ENCODE measurements at places on chromosomes 13 and 19.

- H3K4me1 ChIP-seq, result no peaks in the 10 kb centered on the region
- H3K27ac ChIP-seq, result no peak overlapping the region
- no peaks in the 10 kb centered on the region for H3K36me3 ChIP-seq
- H3K27me3 ChIP-seq, result no peaks in the 10 kb centered on the region
Measured at GRCh38 chr19:29927944-29928625, 14.0 kb upstream of the URI1 start.

DNA sequence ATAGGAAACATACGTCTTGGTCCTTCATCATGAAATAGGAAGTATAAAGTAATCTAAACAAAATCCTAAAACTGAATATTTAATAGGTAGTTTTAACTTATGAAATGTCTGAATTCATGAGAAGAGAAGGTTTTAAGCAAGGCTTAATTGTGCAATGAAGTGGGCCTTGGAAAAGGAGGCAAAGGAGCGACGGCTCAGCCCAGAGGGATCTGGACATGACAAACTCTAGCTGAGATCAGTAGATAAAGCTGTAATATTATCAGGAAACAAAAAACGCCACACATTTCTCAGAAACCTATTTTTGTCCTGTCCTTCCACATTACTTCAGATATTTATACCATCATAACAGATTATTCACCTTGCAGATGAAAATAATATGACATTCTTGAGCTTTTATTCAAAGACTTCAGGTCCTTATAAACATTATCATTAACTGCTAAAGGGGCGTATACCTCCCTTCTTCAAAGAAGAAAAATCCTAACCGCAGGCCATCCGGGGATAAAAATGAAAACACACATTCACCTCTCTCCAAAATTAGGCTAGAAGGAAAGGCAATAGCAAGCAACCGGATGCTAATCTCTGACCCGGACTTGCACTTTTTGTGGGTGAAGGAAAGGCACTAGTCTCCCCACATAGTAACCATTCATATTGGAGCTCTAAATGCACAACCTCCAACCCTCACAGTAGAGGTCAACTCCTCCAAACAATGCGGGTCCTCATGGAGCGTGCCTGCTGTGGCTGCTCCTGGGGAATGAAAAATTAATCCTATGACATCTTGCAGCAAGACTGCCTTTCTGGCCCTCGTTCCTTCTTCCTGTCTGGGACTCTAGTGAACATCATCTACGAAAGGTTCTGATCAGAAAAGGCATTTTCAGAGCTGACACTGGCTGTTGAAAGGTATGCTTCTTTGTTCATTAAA lies 108.8 kb downstream of the TBC1D4 start:
- no peak overlapping the region for H3K4me3 ChIP-seq
- H3K27me3 ChIP-seq, result no peaks in the 10 kb centered on the region
- H3K36me3 ChIP-seq, result no peaks in the 10 kb centered on the region
- H3K4me1 ChIP-seq, result no peaks in the 10 kb centered on the region
- H3K27ac ChIP-seq, result no peak overlapping the region
- no peak for DNase-seq

DNA sequence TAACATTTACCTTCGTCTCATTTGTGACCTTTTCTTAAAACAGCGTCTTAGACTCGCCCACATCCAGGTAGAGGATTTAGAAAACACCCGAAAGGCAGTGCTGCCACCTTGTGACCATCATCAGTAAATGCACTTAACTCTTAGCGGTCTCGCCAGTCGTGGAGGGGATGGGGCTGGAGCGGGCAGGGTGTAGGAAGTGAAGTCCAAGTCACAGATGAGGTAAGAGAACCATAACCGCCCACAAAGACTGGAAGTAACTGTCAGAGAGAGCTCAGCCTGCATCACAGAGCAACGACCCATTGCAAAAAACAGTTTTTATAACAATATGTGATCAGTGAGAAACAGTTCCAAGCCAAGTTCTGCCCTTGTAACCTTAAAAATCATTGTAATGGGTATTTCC lies 10.7 kb upstream of the CEACAM3 start:
- H3K27me3 ChIP-seq, result peaks cover 38% of the 10 kb centered on the region
- H3K4me1 ChIP-seq, result peaks cover 10% of the 10 kb centered on the region
- H3K4me3 ChIP-seq, result no peak overlapping the region

DNA sequence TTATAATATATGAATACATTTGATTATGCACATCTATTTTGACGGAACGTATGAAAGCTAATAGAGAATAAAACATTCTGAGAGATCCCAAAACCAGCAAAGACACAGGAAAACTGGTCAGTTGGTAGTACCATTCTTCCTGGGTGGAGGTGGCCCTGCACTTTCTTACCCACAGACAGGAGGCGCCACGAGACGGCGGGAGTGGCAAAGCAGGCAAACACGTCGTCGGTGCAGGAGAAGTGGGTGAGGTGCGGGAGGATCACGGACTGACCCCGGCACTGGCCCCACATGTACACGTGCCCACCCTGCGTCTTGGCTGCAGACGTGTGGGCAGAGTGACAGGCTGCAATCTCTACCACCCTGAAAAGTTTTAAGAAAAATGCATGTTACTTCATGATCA lies 36.1 kb downstream of the RCBTB1 start:
- no peaks in the 10 kb centered on the region for H3K27me3 ChIP-seq
- peaks cover 45% of the 10 kb centered on the region for H3K36me3 ChIP-seq
- no peak overlapping the region for H3K4me3 ChIP-seq
- no peaks in the 10 kb centered on the region for H3K4me1 ChIP-seq
- no peak overlapping the region for H3K27ac ChIP-seq
- DNase-seq, result no peak

DNA sequence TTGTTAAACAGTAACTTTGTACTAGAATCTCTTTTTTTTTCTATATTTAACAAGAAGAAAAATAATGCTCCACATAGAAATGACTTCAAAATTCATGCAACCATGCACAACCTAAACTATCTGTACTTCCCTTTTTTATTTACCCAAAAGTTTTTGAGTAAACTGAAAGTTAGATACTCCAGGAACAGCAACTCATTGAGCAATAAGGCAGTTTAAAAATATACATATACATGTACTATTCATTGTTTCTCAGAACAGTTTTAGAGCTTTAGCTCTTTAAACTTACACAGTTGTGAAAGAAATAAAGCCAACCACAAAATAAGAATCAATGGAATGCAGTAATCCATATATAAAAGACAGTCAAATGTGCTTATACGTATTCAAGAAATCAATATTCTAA lies 39.2 kb downstream of the MTMR6 start:
- peaks cover 29% of the 10 kb centered on the region for H3K36me3 ChIP-seq
- H3K4me3 ChIP-seq, result no peak overlapping the region
- H3K27ac ChIP-seq, result no peak overlapping the region
- no peak for DNase-seq
- H3K27me3 ChIP-seq, result no peaks in the 10 kb centered on the region

DNA sequence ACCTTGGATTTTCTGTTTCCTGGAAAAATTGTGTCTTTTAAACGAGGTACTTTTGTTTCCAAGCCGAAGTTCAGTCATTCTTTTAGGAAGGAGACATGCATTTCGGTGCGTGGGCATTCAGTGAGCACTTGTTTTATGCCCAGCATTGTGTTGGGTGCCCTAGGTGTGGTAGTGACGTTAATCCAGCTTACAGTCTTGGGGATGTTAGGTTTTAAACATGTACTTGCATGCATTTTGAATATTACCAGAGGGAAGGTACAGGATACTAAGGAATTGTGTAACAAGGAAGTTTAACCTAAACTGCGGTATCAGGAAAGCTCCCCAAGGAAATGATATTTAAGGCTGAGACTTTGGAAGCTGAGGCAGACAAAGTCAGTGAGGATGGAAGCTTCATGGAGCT lies 66.3 kb downstream of the ARHGAP35 start:
- peaks cover 3% of the 10 kb centered on the region for H3K4me1 ChIP-seq
- H3K27ac ChIP-seq, result no peak overlapping the region
- DNase-seq, result no peak
- H3K27me3 ChIP-seq, result no peaks in the 10 kb centered on the region

DNA sequence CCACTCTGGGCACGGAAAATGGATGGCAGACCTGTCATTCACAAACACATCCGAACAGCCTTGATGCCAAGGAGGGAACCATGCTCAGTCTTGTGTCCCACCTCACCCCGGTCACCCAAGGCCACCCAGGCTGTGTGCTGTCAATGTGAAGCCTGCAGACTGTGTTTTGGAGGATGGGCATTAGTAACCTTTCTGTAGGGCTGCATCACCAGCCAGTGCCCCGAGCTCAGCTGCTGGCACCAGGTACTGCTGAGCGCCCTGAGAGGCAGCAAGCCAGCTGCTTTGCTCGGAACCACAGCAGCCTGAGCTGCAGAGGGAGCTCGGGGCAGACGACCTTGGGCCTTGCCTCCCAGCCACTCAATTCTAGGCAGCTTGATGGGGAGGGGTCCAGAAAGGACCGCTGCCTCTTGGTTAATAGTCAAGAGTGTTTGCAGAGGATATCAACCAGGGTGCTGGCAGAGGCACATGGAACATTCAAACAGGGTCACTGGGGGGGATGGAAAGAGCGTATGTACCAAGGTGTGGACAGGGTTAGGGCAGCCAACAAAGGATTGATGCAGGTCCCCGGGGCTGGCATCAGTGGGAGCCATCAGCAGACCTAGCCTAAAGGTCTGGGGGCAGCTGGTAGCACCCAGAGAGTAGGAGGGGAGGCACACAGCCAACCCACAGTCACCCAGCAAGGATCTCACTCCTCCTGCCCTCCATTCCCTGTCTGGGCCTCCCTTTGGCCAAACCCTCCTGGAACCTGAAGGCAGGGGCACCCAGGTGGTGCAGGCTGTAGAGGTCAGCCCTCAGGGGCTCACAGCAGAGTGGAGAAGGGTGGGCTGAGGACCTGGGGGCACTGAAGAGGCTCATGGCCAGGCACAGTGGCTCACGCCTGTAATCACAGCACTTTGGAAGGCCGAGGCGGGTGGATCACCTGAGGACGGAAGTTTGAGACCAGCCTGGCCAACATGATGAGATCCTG lies 8.1 kb downstream of the VSTM2B start:
- no peak overlapping the region for H3K4me3 ChIP-seq
- H3K36me3 ChIP-seq, result no peaks in the 10 kb centered on the region
- H3K27me3 ChIP-seq, result peaks cover 5% of the 10 kb centered on the region
- peaks cover 12% of the 10 kb centered on the region for H3K4me1 ChIP-seq

DNA sequence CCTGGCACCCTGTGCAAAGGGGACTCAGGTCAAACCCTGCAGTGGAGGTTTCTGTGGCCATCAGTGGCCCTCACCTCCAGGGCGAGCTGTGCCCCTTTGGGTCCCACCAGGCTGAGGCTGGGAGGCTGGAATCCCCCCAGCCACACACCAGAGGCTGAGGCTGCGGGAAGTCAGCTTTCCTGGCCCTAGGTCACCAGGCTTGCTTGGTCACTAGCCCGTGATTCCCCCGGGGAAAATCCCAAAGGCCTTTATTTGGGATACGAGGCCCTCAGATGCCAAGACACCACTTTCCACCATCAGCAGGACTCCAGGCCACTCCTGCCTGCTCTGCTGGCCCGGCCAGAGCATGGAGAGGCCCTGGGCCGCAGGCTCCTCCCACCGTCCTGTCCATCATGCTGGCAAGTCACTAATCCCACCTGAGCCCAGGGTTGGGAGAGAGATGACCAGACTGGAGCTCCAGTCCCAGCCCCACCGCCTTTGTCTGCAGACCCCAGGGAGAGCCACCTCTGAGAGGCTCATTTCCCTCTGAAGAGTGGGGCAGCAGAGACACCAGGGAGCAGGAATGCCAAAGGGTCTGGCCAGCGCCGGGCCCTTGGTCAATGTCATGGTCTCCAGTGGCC lies 4.7 kb downstream of the NKPD1 start:
- no peak overlapping the region for H3K27ac ChIP-seq
- peaks cover 79% of the 10 kb centered on the region for H3K27me3 ChIP-seq
- H3K36me3 ChIP-seq, result no peaks in the 10 kb centered on the region
- no peaks in the 10 kb centered on the region for H3K4me1 ChIP-seq

GRCh38 chr13:98401934-98402333 lies 175.0 kb downstream of the STK24 start:
- H3K27me3 ChIP-seq, result peaks cover 8% of the 10 kb centered on the region
- H3K4me1 ChIP-seq, result no peaks in the 10 kb centered on the region

DNA sequence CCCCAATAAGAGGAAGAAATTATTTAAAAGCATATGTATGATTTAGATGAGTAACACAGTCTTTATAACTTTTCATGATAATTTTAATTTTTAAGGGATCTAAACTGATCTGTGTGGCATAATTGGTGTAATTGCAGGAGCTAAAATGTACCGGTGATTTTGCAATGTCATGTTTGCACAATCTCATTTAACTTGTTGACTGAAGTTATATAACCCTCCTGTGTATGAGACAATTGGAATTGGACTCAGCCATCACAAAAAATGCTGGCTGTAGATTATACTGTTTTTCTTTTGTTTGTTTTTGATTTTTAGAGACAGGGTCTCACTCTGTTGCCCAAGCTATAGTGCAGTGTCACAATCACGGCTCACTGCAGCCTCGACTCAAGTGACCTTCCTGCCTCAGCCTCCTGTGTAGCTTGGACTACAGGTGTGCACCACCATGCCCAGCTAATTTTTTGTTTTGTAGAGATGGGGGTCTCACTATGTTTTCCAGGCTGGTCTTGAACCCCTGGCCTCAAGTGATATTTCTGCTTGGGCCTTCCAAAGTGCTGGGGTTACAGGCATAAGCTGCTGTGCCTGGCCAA lies 26.1 kb downstream of the FGF9 start:
- DNase-seq, result no peak
- H3K4me1 ChIP-seq, result no peaks in the 10 kb centered on the region
- H3K4me3 ChIP-seq, result no peak overlapping the region

DNA sequence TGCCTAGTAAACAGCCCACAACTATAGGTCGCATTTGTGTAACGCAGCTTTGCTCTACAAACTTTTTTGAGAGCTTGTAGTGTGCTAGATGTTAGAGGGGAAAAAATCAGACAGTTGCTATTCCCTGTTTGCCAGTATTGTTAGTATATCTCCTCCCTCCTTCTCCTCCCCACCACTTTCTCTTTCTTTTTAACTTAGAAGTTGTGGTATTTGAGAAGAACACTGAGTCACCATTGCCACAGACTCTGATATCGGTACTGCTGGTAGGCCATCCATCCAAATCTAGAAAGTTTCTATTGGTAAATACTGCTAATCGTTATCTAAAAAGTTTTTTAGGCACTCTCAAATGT lies 666 bp downstream of the POMP start:
- no peak for DNase-seq
- H3K4me1 ChIP-seq, result peaks cover 24% of the 10 kb centered on the region
- no peaks in the 10 kb centered on the region for H3K27me3 ChIP-seq
- peak overlapping the region; percentile 86 for H3K27ac ChIP-seq
- peaks cover 24% of the 10 kb centered on the region for H3K36me3 ChIP-seq

GRCh38 chr19:35088131-35088913 lies 27.3 kb upstream of the FXYD3 start:
- H3K4me3 ChIP-seq, result no peak overlapping the region
- peaks cover 33% of the 10 kb centered on the region for H3K4me1 ChIP-seq
- DNase-seq, result no peak
- no peaks in the 10 kb centered on the region for H3K36me3 ChIP-seq

DNA sequence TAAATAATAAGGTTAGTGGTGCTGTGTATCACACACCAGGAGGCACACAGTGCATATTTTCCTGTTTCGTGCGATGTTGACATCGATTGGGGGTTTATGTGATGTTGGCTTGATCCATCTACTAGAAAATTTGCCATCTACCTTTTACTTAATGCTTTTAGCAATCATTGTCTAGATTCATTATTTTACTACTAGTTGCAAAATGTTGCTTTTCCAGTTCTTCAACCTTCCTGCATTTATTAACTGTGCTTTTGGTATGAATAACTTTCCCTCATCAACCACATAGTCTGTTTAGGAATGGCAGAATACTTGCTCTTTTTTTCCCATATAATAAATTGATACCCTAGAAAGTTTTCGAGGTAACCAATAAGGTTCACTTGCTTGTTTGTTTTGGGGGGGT lies 17.5 kb downstream of the C13orf42 start:
- H3K27ac ChIP-seq, result no peak overlapping the region
- no peaks in the 10 kb centered on the region for H3K4me1 ChIP-seq
- no peaks in the 10 kb centered on the region for H3K27me3 ChIP-seq
- no peak overlapping the region for H3K4me3 ChIP-seq
